Stimulated activated CD8-positive, alpha-beta memory T cell treated with anti-CD3 and anti-CD28 coated beads, Interleukin-7, amount 100 ng/mL, for 48 hours (primary cell): ENCODE measurements at places on chromosomes 13 and 19.

DNA sequence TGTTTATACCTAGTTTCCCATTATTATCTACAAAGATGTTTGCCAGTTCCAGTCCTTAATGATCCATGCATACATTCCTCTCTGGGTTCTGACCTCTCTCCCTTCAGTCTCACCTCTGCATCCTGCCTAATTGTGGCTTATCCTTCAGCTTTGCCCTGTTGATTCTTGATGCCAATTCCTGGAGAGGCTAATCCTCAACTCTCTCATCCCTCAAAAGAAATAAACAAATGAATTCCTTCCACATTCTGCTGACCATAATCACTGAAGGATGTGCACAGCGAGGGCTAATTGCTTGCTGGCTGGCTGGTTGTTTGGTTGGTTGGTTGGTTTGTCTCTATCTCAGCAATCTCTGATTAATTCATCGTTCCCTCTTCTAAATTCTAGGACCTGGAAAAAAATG, 113.8 kb downstream of the IRS2 start:
- DNase-seq, result no peak

GRCh38 chr19:45577111-45577905, 7.3 kb downstream of the OPA3 start:
- DNase-seq, result no peak

GRCh38 chr19:19171821-19172532, 1.9 kb upstream of the MEF2B start:
- DNase-seq, result no peak

- DNase-seq, result no peak
Measured at GRCh38 chr13:109761695-109762094, 24.7 kb downstream of the IRS2 start.

GRCh38 chr19:50649433-50650391, at the start of gene C19orf81:
Gene C19orf81, plus strand, starts transcription at chr19:50649445. Its CDS starts 0 bp downstream, at chr19:50649445.
- DNase-seq, result no peak

DNA sequence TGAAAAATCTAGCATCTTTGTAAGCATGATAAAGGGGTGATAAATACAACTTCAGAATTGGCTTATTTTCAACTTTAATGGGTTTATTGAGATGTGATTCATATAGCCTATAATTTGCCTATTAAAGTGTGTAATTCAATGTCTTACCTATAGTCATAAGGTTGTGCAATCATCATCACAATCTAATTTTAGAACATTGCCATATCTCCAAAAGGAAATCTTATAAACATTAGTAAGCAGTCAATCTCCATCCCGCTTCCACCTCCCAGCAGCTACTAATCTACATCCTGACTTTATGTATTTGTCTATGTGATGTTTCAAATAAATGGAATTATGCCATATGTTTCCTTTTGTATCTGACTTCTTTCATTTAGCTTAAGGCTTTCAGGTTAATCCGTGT, 145.2 kb upstream of the KLHL1 start:
- no peak for DNase-seq
